WTC11 (cell line): ENCODE measurements at places on chromosomes 6 and 20.
A peak's percentile ranks its signal among the peaks of the same experiment; 100 is the strongest.

DNA sequence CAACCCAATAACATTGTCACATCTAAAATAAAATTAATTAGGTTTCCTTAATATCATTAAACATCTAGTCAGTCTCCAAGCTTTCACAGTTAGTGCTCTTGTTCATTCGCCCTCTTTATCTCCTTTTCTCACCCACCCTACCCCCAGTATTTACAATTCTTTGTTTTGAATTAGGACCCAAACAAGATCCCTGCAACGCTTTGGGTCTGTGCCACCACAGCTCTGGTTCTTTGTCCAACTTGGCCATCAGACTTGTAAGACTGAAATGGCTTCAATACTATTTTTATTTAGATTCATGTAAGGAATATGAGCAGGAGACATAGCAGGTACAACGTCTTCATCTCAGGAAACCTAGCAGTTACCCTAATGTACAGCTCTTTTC, 276.5 kb downstream of the CDKAL1 start:
- peaks cover 10% of the 10 kb centered on the region for H3K36me3 ChIP-seq
- H3K27me3 ChIP-seq, result no peaks in the 10 kb centered on the region
- H3K4me1 ChIP-seq, result peaks cover 39% of the 10 kb centered on the region
- no peak for DNase-seq
- H3K27ac ChIP-seq, result peak overlapping the region; percentile 92

GRCh38 chr6:37289931-37290330, 32.0 kb upstream of the TMEM217 start:
- H3K4me3 ChIP-seq, result no peak overlapping the region
- no peaks in the 10 kb centered on the region for H3K27me3 ChIP-seq
- H3K27ac ChIP-seq, result no peak overlapping the region

DNA sequence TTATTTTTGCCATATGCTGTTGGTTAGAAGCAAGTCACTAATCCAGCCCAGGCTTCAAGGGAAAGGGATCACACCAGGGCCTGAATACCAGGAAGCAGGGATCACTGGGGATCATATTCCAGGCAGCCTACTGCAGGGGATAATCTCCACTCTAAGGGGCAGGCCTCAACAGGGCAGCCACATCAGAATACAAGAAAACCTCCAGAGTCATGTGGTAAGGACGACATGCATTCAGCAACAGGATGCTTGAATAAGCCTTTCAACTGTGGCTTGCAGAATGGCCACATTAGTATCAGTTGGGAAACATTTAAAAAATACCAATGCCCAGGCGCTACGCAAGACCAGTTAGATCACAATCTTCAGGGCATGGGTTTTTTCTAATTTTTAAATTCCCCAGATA, 109.1 kb downstream of the LY86 start:
- H3K4me3 ChIP-seq, result no peak overlapping the region
- no peak overlapping the region for H3K27ac ChIP-seq
- DNase-seq, result no peak
- no peaks in the 10 kb centered on the region for H3K36me3 ChIP-seq
- peaks cover 17% of the 10 kb centered on the region for H3K27me3 ChIP-seq

DNA sequence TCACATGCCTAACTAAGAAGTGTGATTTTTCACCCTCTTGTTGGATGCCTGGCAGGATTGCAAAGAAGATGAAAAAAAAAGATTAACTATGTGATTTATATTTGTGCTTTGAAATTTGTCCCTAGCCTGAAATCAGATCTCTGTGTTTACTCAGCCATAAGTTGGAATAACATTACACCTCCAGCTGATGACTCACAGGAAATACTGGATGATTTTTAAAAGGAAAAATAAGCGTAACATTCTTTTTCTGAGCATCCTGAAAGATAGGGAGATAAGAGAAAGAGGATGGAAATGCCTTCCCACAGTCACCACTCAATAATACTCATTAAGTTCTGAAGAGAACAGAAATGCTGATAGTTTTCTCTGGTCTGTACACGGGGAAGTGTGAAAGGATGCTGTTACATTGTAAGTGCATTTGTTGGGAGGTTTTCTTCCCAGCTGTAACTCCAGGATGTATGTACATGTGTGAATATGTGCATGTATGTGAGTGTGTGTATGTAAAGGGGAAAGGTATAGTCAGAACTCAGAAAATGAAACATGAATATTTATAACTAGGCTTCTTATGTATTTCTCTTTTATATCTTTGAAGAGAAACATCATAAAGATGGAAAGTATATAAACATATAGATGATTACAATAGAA, 37.4 kb upstream of the RIPPLY2 start:
- no peak for DNase-seq
- H3K27me3 ChIP-seq, result no peaks in the 10 kb centered on the region
- no peaks in the 10 kb centered on the region for H3K36me3 ChIP-seq

- no peaks in the 10 kb centered on the region for H3K36me3 ChIP-seq
- no peak overlapping the region for H3K4me3 ChIP-seq
- no peak for DNase-seq
- no peaks in the 10 kb centered on the region; the same call in 1 of the 2 replicates for H3K27me3 ChIP-seq
These were observed 27.0 kb upstream of the TBC1D7 start for GRCh38 chr6:13355043-13355945.

- H3K4me1 ChIP-seq, result peaks cover 19% of the 10 kb centered on the region
- H3K27ac ChIP-seq, result no peak overlapping the region
- peaks cover 9% of the 10 kb centered on the region for H3K36me3 ChIP-seq
These were observed 4.7 kb downstream of the GSTA4 start for GRCh38 chr6:52990342-52990741.

DNA sequence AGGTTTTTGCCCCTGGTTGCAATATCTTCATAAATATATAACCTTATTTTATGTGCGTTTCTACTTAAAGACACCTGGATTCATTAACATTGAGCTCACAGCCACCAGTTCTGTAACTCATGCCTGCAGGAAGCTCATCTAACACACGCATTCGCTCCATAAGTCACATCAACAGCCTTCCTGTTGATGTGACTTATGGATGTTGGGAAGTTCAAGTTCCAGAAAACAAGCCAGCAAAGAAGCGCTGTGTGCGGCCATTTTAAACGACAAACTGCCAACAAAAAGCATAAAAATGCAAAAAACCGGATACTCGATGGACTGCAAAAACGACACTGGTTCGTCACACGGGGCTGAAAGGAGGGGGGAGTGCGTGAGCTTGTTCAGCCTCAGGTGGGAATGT, 77.9 kb upstream of the NFATC2 start:
- no peak overlapping the region for H3K4me3 ChIP-seq
- no peak overlapping the region for H3K27ac ChIP-seq
- no peaks in the 10 kb centered on the region for H3K36me3 ChIP-seq

DNA sequence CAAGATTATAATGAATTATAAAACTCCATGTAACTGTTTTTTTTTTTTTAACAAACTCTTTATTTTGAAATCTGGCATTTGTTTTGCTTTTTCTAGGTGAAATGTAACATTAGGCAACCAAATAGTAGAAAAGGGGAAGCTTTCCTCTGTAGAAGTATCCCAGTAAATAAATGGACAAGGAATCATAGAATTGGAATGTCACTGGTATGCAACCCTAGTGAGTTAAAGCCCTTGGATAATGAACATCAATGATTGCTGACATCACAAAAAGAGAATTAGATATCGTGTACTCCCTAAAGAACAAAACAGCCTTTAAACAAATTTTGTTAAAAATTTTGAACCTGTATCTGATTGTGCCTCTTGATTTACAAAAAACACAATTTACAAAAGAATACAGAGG, 93.9 kb upstream of the OGFRL1 start:
- DNase-seq, result no peak
- H3K36me3 ChIP-seq, result no peaks in the 10 kb centered on the region
- H3K27me3 ChIP-seq, result no peaks in the 10 kb centered on the region
- H3K27ac ChIP-seq, result no peak overlapping the region
- peaks cover 13% of the 10 kb centered on the region for H3K4me1 ChIP-seq

GRCh38 chr6:132731086-132731485, 17.2 kb upstream of the VNN1 start:
- H3K27ac ChIP-seq, result no peak overlapping the region
- no peaks in the 10 kb centered on the region for H3K4me1 ChIP-seq
- no peak for DNase-seq
